Dermis blood vessel endothelial cell (primary cell): ENCODE measurements at places on chromosomes 5 and 9.

DNA sequence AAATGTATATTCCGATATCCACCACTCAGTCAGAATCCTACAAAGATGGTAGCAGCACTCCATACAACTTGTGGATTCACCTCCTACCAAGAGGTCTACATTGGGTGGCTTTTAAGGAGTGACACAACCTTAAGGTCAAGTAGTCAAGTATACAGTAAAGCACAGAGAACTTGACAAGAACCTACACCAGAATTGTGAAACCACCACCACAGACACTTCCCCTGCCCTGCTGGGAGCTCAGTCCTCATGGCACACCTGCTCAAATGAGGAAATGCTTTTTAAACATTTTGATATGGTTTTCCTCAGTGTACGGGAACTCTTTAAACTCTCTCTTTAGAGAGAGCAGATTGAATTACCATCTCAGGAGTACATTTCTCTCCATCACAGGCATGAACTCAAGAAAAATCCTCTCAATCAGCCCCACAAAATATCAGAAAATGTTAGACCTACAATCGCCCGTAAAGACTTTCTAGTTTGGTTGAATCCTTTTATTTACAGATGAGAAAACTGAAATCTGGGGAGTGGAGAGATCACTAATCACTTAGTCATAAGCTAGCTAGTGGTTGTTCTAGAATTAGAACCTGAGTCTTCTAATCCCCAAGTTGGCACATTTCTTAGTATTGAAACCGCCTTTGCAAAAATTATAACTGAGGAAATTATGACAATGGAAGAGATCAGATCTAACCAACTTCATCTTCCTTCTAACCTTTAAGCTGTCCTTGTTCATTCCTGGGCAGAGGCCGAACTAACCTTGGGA is 38.5 kb upstream of the NR4A3 start:
- DNase-seq, result no peak

DNA sequence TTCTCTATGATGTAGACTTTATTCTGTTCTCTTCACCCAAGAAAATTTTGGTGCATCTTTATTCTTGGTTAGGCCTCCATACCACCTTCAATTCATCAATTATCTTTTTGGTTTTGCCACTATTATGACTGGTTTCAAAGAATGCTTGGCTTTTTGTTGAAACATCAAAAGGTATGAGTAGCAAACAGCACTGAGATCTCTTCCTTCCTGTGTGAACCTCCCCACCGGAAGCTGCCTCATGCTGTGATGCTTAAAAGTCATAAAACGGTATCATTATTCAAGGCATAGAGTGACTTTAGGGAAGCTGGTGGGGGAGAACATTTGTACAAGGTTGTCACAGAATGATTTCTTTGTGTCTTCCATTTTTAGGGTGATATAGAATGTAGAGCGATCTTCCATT is 70.6 kb downstream of the IQGAP2 start:
- DNase-seq, result no peak

GRCh38 chr5:120413686-120414085 is 50.4 kb upstream of the PRR16 start:
- DNase-seq, result no peak

DNA sequence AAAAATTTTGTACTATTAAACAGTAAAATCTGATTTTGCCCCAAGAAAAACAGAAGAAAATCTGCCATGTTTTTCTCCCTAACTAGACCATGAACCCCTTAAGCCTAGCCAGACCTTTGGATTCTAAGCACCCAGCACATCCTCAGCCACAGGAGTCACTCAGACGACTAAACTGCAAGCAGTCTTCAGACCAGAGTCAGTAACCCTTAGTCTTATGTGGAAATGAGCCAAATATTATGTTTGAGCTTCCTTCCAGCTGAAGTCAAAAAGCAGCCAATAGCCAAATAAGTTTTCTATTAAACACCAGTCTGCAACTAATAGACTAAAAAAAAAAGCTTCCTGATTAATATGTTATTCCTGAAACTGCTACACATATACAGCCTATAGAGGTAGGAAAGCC is 47.4 kb downstream of the GOLPH3 start:
- DNase-seq, result peak; percentile 44

GRCh38 chr5:151230048-151230680 is 6.3 kb upstream of the CCDC69 start:
- peak; percentile 18 for DNase-seq

- no peak for DNase-seq
These were observed 484.1 kb upstream of the SEMA6A start for GRCh38 chr5:117058740-117059139.

DNA sequence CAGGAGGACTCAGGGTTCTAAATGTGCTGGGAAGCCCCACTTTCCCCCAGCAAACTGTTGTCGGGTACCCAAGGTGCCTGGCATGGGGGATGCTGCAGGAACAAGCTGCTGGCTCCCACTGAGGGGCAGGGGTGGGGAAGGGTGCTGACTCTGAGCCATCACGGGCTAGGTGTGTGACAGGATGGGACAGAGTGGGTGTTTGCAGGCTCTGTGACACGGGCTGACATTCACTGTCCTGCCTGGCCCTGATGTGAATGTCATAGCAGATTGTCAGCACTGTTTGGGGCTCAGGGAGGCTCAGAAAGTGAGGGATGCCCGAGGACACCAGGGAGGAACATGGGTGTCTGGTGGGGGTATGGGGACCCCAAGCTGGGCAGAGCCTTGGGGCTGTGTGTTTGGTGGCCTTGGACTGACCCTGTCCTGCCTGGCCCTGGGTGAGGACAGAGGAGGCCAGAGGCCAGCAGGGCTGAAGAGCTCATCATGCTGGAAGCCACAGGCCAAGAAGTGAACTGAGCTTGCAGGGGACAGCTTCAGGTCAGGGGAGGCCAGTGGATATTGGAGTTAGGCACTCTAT is 20.6 kb downstream of the WNK2 start:
- no peak for DNase-seq

DNA sequence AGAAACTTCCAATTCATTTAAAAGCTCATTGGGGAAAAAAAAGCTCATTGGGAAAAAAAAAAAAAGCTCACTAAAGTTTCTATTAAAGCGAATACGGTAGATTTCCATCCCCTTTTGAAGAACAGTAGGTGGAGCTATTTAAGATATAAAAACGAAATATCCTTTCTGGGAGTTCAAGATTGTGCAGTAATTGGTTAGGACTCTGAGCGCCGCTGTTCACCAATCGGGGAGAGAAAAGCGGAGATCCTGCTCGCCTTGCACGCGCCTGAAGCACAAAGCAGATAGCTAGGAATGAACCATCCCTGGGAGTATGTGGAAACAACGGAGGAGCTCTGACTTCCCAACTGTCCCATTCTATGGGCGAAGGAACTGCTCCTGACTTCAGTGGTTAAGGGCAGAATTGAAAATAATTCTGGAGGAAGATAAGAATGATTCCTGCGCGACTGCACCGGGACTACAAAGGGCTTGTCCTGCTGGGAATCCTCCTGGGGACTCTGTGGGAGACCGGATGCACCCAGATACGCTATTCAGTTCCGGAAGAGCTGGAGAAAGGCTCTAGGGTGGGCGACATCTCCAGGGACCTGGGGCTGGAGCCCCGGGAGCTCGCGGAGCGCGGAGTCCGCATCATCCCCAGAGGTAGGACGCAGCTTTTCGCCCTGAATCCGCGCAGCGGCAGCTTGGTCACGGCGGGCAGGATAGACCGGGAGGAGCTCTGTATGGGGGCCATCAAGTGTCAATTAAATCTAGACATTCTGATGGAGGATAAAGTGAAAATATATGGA is at the start of gene PCDHGA12:
TSS of gene PCDHGA12 (plus strand) at position 176 of the 782 bp plus-strand sequence. CDS start at position 429, 253 bp downstream.
- DNase-seq, result peak; percentile 87

DNA sequence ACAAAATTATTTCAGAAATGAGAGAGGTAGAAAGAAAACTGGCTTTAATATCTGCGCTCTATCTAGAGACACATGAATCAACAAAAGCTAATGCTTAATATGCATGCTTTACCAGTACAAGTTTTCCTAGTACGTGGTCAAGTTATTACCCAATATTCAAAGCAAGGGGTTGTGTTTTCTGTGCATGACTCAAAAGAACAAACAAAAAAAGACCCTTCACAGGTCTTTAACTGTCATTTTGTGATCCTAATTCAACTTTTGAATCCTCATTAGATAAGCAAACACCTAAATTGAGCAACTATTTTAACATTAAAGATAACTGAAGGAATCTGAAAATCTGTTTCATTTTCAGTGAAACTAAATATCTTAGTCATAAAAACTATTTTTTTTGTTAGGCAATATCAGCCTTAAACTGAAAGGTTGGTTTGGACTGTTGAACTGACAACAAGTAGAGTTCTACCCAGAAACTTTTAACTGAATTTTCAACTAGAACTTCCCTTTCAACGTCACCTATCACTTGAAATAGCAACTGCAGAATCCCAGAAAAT is 12.5 kb downstream of the ST8SIA4 start:
- DNase-seq, result no peak

DNA sequence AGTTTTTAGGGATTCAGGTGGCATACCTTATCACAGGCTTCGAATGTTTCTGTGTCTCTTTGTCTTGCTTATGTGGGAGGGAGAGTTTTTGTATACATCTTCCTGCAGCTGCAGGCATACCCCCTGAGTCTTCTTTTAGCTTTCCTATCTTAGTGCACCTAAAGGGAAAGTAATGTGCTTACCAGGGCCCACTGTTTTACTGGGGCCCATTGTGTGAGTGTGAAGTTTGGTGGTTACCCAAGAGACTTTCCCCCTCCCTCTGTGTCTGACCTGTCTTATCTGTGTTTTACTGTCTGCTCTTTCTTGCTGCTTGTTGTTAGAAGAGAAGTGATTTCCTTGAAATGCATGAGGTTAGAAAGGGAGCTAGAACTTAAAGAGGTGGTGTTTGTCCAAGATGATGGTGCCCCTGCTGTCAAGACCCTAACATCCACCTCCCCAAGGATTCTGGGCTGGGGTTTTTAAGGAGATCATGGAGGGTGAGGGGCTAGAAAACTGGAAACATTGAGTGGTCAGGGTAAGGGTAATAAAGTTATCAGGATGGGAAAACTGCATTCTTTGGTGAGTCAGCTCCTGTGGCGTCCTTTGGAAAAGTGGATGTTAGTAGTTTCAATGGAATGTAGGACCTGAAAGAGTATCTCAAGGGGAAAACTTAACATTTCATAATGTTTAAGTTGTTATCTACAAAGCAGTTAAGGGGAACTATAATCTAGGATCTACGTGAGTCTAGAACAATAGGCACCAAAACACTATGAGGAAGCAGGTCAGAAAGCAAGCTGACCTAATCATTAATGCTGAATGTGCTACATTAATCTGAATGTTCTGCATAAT is 583.5 kb upstream of the TUSC1 start:
- DNase-seq, result peak; percentile 76

- DNase-seq, result peak; percentile 19
These were observed 1.1 kb downstream of the UBTD2 start for GRCh38 chr5:172282272-172283019.

DNA sequence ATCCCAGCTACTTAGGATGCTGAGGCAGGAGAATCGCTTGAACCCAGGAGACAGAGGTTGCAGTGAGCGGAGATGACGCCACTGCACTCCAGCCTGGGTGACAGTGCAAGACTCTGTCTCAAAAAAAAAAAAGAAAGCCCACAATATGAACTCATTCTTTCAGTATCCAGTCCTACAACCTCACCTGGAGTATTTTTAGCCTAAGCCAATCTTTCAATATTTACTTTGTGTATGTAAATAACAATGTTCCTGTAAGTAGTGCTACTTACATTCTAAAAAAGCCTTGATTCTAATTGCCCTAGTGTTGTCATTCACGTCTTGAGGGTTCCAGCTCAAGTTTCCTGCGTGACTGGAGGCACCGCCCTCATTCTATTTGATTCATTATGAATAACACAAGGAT is 62.0 kb downstream of the BHMT start:
- no peak for DNase-seq

- DNase-seq, result no peak
These were observed 56.9 kb upstream of the GALNT10 start for GRCh38 chr5:154133591-154133990.

GRCh38 chr5:63687854-63688516 is 274.3 kb downstream of the HTR1A start:
- DNase-seq, result no peak

GRCh38 chr9:32180597-32180996 is 203.8 kb upstream of the ACO1 start:
- DNase-seq, result no peak

DNA sequence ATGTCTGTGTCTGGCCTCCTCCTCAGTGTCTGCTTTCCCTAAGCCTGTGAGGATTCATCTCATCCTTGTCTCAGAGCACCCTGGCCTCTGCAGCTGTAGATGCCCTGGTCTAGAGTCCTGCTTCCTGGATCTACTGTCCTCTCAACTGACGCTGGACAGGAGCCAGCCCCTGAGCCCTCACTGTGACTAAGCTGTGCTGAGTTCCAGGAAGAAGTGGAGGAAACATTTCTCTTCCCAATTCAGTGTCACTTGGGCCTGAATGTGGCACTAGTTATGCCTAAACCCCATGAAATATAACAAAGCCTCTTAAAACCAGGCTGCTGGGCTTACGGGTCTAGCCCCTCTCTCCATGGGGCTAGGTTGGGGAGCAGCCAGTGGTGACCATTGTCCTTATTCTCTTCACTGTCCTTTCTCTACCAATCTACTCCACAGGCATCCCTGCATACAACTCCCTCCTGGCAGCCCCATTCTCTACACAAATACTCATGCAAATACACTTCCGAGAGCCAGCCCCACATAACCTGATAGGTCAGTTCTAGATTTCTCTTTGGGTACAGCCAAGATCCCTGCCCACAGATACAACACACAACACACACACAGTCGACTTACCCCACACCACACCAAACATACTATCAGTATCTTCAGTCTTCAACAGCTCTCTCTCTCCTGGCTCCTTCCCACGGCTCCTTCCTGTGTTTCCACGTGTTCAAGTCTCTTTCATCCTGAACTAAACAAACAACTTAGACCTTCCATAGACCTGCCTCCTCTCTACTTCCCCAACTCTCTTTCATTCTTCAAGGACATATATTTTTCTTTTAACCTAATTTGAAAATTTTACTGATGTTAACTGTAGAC is 220.8 kb downstream of the SNX18 start:
- peak; percentile 41 for DNase-seq

DNA sequence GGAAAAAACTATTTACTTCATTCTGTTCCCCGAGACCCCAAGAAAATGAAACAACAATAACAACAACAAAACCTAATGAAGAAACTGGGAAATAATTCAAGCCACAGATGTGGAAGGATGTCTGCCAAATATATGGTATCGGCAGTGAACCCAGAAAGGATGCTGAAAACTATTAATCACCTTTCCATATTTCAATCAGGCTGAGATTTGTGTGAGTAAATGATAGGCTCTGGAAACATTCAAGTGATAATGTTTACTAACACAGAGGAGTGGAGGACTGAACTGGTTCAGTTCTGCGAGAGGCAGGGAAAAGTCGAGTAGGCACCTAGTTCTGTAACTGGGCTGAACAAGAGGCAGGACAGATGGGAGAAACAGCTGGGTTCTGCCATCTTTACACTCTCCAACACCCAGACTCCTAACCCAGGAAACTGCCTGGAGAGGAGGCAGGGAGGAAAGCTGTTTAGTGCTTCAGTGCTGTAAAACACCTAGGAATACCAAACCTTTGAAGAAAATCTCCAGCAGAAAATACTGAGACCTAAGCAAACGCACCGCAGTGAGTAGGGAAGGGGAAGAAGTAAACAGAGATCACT is 96.8 kb upstream of the GNA14 start:
- DNase-seq, result no peak

DNA sequence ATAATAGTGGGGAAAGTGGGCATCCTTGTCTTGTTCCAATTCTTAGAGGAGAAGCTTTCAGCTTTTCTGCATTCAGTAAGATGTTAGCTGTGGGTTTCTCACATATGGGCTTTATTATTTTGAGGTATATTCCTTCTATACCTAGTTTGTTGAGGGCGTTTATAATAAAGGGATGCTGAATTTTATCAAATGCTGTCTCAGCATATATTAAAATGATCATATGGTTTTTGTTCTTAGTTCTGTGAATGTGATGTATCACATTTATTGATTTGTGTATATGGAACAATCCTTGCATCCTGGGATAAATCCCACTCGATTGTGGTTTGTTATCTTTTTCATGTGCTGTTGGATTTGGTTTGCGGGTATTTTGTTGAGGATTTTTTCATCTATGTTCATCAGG is 43.1 kb downstream of the FGD3 start:
- DNase-seq, result no peak
